ENCODE measurements at places on chromosomes 5 and 9.
A peak's percentile ranks its signal among the peaks of the same experiment; 100 is the strongest.

DNA sequence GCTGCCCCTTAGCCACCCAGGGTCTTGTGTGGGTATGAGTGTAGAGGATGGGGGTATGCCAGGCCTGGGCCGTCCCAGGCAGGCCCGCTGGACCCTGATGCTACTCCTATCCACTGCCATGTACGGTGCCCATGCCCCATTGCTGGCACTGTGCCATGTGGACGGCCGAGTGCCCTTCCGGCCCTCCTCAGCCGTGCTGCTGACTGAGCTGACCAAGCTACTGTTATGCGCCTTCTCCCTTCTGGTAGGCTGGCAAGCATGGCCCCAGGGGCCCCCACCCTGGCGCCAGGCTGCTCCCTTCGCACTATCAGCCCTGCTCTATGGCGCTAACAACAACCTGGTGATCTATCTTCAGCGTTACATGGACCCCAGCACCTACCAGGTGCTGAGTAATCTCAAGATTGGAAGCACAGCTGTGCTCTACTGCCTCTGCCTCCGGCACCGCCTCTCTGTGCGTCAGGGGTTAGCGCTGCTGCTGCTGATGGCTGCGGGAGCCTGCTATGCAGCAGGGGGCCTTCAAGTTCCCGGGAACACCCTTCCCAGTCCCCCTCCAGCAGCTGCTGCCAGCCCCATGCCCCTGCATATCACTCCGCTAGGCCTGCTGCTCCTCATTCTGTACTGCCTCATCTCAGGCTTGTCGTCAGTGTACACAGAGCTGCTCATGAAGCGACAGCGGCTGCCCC is 2.6 kb downstream of the SLC35A4 start:
- no peak for DNase-seq

DNA sequence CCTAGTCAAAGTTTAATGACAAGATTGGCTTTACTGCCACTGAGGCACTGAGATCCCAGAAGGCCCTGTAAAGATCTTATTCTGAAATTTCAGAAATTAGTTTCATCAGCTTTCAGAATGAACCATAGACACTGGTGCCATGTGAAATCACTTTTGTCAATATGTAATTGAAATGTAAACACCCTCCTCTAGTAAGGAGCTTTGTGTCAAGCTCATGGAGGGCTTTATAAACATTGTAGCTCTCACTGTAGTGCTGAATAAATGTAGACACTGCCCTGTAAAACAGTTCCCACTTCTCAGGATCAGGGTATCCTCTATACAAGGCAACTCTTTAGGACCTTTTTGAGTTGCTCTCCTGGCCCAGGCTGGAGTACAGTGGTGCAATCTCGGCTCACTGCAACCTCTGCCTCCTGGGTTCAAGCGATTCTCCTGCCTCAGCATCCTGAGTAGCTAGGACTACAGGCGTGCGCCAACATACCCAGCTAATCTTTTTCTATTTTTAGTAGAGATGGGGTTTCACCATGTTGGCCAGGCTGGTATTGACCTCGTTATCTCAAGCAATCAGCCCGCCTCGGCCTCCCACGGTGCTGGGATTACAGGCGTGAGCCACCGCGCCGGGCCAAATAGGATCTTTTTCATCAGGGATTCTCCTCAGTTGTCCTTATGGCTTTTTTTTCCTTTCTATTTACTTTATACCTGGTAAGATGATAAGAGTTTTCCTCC is 1823.9 kb upstream of the CDH9 start:
- no peak for DNase-seq

DNA sequence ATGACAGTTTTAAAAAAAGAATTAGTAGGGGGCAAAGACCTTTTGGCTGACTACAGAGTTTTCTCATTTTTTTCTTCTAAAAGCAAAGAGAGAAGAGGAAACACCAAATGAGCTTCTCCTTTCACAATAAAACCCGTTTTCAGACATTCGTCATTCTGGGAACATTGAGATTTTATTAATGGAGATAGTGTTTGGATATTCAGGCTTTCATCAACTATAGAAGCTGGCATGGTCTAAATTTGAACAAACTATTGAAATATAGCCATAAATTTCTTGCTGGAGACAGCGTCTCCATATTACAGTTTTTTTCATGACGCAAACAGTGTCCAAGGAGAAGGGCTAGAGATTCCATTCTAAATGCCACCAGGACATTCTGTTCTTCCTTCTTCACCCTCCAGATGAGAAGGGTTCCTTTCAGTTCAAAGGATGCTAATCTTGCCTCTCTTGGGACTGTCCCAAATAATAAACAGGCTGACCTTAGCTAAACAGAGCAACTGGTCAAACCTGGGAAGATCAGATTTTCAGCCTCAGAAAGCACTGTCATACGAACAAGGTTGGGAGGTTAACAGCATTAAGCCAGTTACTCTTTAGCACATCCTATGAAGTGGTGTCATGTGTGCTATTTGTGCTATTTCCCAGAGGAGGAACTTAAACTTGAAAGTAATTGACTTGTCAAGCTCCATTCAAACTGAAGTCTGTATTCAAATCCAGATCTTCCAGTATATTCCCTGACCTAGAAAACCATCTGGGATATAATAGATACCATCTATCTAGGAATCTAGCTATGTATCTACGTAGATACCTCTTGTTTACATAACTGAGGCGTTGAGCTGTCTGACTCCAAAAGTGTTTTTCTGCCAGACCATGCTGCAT is 125.6 kb downstream of the LPAR1 start:
- DNase-seq, result no peak

DNA sequence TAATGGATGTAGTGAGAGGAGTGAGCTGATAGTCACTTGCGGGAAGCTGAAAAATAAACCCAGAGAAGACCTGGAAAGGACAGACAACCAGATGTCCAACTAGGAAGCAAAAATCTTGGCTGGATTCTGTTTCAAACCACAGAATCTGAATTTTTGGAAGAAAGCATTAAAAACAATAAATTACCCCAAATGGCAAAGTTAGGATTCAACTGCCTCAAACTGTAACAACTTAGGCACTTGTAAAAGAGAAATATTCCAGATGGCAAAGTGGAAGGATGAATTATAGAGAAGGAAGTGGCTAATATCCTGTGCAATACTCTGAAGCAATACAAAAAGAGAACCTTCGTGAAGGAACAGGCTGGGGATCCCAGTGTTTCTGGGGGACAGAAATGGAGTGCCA is 46.8 kb upstream of the SLIT3 start:
- DNase-seq, result no peak

DNA sequence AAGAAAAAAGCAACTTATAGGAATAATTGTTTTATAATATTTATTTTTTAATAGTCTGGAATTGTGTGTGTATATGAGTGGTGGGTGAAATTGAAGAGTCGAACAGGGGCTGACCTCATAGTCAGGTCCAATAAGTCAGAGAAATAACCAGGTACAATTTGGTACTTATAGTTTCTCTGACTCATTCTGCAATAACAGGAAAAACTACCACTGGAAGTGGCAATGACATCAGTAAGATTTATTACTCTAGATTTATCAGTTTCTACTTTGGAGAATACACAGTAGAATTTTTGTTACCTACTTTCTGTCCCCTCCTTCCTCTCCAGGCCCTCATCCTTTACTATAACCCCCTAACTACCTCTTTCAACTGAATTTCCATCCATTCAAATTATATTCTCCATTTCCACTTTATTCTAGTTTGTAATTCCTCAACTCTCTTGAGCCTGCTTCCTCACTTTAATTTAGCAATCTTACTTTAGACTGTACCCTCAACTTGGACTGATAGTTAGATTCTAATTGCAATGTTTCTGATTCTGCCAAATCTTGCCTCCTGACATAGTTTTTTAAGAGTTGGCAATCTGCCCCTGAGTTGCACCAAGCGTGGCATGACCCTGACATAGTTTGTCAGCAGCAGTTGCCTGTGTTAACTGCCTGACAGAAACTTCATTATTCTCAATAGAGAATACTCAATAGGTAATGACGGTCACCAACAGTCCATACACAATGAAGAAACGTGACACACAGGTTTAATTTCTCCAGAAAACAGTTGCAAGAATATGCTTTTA is 475.3 kb upstream of the RIOK2 start:
- no peak for DNase-seq

DNA sequence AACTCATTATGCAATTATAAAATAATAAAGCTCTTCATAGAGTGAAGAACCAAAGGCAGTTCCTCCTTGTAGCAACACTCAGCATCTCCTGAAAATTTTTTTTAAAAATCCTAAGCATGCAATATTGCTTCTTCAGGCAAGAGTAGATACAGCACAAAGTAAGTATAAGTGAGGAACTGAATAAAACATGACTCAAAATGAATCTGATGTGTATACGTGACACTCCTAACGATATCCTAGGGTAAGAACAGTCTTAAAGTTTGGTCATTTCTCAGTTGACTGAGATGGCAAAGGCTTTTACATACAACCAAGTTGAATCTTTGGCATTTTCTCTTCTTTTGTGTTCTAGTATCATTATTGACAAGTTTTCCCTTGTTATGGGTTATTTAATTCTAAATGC is 41.1 kb upstream of the AOPEP start:
- no peak for DNase-seq

- no peak for DNase-seq
Observed at GRCh38 chr9:126421567-126422428, 95.2 kb downstream of the MVB12B start.

- DNase-seq, result no peak
Observed at GRCh38 chr9:99881769-99882168, 24.7 kb upstream of the STX17 start.

DNA sequence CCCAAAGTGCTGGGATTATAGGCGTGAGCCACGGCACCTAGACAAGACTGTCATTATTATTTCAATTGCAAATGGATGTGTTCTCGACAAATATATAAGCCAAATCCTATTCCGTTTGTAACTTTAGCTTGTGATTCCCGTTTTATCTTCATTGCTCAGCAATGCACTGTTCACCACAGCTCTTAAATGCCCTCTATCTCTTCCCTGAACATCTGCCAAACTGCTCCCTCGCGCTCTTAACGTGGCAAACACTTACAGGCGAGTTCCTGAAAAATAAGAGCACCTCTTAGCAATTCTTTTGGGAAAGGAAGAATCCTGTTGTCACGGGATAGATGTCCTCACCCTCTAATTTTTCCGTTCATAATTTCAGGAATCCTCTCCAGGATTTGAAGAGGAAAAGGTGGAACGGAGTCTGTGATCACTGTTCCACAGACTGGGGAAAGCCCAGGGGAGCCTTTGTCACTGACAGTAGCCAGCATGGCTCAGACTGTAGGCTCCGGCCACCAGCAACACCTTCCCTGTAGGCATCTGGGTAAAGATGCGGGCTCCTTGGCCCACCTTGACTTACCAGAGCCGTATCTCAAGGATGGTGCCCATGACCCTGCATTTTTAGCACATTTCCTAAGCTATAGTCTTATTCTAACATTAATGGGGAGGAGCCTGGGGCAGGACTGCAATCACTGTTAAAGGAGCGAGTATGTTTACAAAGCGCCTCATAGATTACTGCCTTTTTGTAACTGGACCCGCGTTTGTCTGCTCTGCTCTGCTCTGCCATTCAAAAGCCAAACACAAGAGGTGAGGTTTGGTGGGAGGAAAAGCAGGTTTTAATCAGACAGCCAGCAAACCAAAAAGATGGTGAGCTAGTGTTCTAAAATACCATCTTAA is 20.2 kb upstream of the GNPDA1 start:
- no peak for DNase-seq

GRCh38 chr5:179170606-179171005 is 110.4 kb downstream of the ZNF354C start:
- no peak for DNase-seq

- no peak for DNase-seq
Observed at GRCh38 chr9:128494108-128494745, 10.3 kb upstream of the GLE1 start.

GRCh38 chr5:65102371-65102975 is 333.7 kb downstream of the CWC27 start:
- no peak for DNase-seq

- peak; percentile 33 for DNase-seq
Observed at GRCh38 chr5:112417931-112418658, 982 bp downstream of the EPB41L4A start.

DNA sequence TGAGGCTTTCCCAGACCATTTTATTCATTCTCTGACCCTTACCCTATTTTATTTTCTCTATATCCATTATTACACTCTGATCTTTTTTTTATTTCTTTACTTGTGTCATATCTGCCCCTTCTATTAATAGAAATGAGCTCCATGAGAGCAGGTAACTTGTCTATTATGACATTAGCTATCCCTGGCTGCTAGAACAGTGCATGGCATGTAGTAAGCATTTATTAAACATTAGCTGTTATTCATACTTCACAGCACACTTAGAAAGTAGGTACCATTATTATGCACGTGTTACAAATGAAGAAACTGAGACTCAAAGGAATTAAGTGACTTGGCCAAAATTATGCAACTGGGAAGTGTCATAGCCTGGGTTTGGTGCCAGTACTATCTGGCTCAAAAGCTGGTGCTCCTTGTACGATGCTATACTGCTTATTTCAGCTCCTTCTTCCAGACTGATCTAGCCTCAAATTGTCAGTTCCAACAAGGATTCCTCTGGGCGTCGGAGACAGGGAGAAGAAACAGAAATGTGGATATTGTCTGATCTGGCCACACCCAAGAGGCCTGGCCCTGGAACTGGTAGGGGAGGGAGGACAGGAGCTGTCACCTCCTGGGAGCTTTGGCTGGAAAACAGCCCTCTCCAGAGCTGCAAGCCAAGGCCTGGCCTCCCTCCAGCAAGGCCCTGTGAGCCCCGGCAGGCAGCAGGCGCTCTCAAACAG is 10.8 kb upstream of the NIPAL4 start:
- DNase-seq, result no peak

DNA sequence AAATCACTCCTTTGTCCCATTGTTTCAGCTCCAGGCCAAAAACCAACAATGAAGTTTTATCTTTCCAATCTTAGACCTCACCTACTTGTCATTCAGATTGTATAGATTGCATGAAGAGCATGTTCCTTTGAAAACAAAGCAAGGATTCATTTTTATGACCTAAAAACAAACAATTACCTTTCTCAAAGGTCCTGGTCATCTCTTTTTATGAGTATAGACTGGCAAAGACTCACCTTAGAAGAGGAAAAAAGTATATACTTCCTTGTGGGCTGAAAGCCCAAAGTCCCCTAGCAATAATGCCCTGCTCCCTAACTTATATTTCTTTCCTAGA is 28.4 kb upstream of the TLE1 start:
- no peak for DNase-seq

GRCh38 chr5:32144378-32145207 is 29.5 kb downstream of the GOLPH3 start:
- no peak for DNase-seq

GRCh38 chr9:87216036-87216435 is 268.7 kb upstream of the GAS1 start:
- DNase-seq, result no peak

DNA sequence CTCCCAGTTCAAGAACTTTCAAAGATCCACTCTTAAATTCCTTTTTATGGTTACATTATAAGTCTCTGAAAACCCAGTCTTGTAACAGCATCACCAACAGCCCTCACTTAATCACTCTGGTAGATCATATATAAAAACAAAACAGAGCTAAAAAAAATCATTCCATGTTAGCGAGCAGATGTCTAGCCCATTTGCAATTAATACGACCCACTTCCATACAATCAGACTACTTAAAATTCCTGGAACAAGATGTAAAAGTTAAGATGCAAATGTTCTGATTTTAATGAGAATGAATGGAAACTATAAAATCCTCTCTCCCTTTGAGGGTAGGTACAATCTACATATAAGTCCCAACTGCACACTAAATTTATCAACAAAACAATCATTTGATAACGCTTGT is 167.0 kb downstream of the MED27 start:
- DNase-seq, result no peak

Measured in activated gamma-delta T cell treated with anti-CD3 and anti-CD28 coated beads, Interleukin-2, amount 50 U/mL, for 16 hours (primary cell).